ENCODE measurements at places on chromosomes 2 and 18.

- DNase-seq, result peak; percentile 85
These were observed 56.7 kb downstream of the NEMP2 start for GRCh38 chr2:190477661-190478454.

- no peak for DNase-seq
These were observed 7.0 kb upstream of the NDUFV2 start for GRCh38 chr18:9095297-9096006.

DNA sequence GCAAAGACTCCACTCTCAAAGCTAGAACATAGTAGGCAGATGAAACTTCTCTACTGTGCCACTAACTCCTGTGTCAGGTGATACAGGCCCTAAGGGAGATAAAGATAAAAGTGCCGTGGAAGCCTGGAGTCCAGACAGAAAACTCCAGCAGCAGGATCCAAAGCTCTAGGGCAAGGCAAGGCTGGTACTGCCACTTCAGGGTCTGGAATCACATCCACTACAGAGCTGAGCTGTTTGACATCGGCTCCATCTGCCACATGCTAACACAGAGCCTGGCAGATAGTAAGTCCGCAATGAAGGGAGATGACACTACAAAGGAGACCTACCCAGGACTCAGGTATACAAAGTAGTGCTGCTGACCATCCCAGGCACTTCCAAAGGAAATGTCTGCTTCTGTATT is 34.4 kb downstream of the EPG5 start:
- DNase-seq, result no peak

GRCh38 chr2:15577071-15577735 is 14.5 kb upstream of the DDX1 start:
- peak; percentile 93 for DNase-seq

DNA sequence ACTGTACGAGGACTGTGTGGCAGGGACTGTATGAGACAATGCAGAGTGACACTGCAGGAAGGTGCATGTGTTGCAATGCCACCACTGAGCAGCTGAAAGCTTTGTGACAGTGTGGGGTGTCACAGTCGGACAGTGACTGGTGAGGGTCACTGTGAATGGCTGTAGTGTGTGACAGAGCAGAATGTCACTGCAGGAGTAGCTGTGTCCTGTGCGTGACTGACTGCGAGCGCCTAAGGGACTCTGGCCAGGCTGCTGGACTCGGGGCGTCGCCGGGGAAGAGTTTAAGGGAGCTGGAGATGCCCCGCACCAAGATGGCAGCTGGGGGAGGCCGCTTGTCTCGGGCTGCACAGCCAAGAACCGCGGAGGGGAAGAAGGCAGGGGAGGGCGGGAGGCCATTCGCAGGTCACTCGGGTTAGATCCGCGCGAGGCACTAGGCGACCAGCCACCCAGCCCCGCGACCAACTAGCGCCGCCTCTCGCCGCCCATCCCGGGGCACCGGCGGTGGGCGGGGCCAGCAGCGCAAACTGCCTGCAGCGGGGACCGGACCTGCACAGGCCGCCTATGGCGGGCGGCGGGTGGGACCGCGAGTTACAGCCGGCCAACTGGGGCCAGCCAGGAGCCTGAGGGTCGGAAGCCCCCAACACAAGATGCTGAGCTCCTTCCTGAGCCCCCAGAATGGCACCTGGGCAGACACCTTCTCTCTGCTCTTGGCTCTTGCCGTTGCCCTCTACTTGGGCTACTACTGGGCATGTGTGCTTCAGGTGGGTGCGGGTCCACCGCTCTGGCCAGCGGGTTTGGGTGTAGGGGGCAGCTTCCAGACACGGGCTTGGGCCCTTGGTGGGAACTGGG is at the start of gene ABHD1:
Gene ABHD1 (plus strand): TSS at position 514 of the 849 bp plus-strand sequence. CDS start 134 bp downstream, at position 648.
- DNase-seq, result peak; percentile 78

- no peak for DNase-seq
These were observed 4.0 kb downstream of the SNORC start for GRCh38 chr2:232873909-232874641.

GRCh38 chr2:134282629-134283400 is 28.9 kb downstream of the MGAT5 start:
- no peak for DNase-seq

DNA sequence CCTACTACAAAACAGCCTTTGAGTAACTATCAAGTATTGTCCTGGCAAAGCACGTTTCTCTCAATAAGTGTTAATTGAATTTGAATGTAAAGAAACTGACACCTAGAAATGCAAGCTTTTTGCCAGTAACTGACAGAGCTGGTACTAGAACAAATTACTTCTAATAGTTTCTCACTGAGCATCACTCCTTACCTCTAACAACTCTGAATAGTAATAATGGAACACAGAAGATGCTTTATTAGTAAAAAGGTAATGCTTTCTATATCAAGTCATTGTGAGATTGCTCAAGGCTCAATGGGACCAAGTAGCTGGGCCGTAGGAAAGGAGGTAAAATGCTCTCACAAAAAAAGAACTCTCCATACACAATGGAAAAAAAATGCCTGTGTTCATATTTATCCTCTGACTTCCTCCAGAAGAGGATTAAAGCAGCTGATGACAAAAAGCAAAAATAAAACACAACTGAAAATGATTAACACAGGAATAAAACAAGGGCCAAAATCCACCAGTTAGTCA is 11.8 kb downstream of the RASGRP3 start:
- DNase-seq, result no peak

DNA sequence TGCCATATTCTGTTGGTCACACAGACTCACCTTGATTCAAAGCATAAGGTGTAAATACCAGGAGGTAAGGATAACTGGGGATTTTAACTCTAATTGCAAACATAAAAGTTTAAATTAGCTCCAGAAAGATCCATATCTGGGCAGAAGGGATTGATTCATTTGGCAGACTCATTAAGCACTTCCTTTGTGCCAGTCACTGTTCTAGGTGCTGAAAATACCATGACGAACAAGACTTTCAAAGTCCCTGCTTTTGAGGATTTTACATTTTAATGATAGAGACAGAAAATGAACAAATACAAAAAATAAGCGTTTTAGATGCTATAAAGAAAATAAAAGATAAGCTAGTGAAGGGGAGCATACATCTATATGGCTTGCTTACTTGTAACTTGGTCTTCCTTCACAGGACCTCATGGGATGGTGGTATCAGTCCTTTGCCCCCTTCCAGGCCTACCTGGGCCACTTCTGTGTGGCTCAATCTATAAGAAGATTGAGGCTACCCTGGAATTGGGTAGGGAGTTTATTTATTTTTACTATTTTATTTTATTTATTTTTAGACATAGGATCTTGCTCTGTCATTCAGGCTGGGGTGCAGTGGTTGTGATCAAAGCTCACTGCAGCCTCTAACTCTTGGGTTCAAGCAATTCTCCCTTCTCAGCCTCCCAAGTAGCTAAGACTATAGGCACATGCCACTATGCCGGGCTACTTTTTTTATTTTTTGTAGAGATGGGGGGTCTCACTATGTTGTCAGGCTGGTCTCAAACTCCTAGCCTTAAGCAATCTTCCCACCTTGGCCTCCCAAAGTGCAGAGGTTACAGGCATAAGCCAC is 212.8 kb downstream of the MYCN start:
- no peak for DNase-seq

DNA sequence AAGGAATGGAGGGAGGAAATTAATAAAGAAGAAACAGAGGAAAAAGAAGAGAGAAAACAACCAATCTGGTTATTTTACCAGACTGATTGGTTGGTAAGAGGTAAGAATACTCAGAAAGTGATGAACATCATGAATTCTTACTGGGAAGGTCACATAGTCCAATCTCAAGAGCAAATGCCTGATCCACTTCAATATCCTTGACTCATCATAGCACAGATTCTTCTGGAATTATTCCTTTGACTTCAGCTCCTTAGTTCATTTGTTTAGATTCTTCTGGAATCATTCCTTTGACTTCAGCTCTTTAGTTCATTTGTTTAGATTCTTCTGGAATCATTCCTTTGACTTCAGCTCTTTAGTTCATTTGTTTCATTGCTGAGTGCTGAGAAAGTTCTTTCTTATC is 2030.6 kb upstream of the CELF4 start:
- DNase-seq, result no peak

DNA sequence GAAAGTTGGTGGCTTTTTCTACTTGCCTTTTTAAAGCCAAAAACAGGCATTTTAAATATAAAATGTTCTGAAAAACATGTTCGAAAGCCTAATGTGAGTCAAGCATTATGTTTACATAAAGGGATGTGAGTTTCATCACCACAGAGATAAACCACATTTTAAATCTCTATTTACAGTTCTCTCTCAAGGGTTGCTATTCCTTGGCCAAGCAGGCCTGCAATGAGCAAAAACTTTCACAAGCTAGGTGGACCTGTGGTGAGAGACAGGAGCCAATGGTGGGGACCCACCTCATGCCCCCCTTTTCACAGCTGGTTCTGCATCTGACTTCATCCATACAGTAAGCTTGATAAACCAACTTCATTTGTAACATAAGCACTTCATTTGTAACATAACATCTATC is 65.1 kb downstream of the CUL3 start:
- no peak for DNase-seq

DNA sequence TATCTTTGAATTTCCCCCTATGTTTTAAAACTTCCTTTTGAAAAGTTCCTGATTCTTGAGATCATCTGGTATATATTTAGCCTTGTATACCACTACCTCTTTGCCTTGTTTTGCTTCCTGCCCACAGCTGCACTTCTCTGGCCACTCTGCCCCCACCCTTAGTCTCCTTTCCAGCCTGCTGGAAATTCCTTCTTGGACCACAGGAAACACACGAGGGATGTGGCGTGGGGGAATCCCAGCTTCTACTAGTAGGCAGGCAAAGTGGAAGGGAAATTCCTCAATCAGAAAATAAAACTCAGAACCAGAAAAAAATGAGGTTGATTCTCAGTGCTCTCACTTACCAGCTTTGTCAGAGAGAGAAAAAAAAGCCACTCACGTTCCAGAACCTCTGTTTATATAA is 13.4 kb downstream of the IL18RAP start:
- no peak for DNase-seq

- no peak for DNase-seq
These were observed 51.0 kb upstream of the THOC1 start for GRCh38 chr18:318791-319291.

- no peak for DNase-seq
These were observed 52.6 kb downstream of the AGPS start for GRCh38 chr2:177445200-177445599.

DNA sequence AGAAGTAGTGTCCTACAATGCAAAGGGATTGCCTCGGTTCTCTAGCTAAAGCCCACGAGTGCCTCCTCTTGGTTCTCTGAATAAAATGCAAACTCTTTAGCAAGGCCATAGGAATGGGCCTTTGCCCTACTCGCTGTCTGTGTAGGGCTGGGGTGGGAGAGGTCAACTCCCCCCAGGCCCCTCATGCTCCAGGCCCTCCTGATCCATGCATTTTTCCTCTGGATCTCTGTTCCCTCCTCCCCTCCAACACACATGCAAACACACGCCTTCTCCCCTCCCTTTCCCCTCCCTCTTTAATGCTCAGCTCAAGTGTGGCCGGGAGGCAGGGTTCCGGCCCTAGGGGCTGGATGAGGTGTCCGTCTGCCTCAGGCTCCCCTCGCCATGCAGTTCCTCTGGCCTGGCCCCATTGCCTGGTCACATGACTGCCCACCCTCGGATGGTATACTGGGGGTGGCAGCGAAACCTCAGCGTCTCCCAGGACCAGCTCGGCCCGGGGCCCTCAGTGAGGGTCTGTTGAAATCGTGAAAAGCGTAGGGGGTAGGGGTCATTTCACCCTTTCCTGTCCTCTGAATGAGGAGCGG is 14.9 kb upstream of the KLF11 start:
- no peak for DNase-seq

GRCh38 chr18:22152093-22152492 is 17.3 kb upstream of the GATA6 start:
- no peak for DNase-seq

- DNase-seq, result no peak
These were observed 49.8 kb upstream of the PLA2R1 start for GRCh38 chr2:160111951-160112798.

DNA sequence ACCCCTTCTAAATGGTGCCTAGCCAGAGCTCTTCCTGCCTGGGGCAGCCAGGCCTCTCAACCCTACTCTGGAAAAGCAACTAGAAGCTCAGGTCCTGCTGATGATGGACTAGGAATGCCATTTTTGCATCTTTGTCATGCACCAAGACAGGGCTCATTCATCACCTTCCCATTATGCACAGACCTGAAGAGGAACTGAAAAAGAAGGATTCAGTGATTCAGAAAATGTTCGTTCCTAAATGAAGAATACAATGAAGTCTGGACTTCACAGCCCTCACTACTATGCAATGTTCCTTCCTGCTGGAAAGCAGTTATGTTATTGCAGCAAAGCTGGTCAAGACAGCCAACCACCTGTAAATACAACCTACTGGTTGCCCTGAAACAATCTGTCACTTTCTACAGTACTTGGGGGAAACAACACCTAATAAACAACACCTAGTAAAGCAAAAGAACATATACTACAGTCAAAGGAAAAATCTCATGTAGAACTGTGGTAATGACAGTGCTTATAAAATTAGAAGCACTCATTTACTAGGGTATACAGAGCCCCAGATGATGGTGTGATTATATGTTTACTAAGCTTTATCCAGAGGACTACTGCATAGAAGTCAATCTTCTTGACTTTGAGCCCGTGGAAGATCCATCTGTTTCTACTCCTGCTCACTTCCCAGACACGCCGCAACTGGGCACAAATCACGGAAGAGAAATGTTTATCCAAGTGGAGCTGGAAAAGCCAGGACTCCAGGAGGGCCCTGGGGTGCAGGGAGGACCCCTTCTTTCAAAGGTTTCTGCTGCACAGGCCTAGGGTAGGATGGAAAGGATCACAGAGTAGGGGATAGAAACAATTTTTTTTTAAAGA is 103.1 kb upstream of the THOC1 start:
- no peak for DNase-seq

DNA sequence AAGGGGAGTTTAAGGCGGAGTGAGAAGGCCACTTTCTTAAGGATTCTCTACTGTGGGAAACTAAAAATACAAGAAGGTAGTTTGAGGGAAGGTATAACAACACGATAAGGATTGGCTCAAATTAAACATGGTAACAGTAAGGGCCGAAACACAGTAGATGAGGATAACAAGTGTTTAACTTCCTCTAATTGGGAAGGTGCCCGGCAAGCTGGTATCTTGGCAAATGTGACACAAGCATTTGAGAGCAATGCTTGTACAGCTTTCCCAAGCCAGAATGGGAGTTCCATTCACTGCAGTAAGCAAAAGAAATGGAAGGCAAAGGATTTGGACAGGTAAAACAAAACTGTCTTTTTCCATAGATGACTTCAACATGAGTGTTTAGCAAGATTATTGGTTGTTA is 19.8 kb downstream of the USP40 start:
- peak; percentile 52 for DNase-seq

DNA sequence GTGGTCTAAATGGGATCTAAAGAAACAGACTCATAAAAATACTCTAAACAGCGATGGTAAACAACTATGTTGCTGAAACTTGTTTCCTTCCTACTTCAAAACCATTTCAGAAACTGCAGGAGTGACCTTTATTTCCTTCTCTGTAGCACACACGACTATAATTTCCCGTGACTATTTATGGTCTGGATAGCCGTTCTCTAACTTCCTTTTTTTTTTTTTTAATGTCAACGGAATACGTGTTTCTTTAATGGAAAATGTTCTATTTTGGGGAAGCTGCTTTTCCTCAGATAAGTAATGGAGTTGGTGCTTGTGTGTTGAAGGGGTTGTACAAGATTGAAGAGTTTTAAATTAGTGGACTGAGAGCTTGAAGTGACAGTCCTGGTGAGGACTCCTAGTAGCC is 224.1 kb downstream of the PHLPP1 start:
- no peak for DNase-seq
